Skeletal muscle cell (primary cell): ENCODE measurements at places on chromosomes 3 and 15.

GRCh38 chr3:57436195-57436761, 107.9 kb downstream of the DNAH12 start:
- no peak for DNase-seq

DNA sequence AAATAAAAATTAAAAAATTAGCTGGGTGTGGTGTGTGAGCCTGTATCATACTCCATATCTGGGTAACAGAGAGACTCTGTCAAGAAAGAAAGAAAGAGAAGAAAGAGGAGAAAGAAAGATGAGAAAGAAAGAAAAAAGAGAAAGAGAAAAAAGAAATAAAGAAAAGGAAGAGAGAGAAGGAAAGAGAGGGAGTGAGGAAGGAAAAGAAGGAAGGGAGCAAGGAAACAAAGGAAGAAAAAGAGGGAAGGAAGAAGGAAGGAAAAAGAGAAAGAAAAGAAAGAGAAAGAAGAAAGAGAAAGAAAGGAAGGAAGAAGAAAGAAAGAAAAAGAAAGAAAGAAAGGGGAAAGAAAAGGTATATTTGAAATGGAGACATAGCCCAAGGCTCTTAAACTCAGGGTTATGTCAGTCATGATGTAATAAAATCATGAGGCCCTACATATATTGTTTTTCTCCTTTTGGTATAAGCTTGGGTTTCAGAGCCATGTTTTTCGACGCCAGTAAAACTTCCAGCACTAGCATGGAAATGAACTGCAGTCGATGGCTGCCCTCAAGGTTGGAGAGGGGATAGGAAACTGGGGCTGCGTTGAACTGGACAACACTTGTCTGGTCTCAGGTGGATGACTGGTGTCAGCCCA, 38.0 kb upstream of the RFTN1 start:
- DNase-seq: no peak

GRCh38 chr3:68924897-68925296, 7.5 kb downstream of the TAFA4 start:
- no peak for DNase-seq

- DNase-seq: no peak
These were observed 79.7 kb downstream of the LRRFIP2 start for GRCh38 chr3:37094636-37095035.

GRCh38 chr15:84552896-84553295, 47.9 kb upstream of the ZSCAN2 start:
- no peak for DNase-seq

DNA sequence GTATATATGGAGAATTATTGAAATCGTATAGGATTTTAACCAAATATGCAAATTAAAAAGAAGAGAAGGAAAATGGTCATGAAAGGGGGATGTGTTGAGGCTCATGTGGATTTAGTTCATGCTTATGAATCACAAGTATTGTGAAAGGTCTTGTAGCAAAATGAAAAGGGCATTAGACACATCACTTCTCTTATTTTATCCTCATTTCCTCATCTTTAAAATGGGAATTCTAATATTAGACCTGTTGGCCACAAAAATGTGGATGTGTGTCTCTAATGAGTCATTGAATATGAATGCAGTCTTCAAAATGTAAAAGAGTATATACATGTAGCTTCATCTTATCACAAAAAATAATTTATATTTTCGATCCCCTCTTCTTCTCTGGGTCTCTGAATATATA, 14.9 kb upstream of the ALCAM start:
- DNase-seq: no peak

GRCh38 chr3:141941093-141941492, 64.7 kb downstream of the ATP1B3 start:
- no peak for DNase-seq

DNA sequence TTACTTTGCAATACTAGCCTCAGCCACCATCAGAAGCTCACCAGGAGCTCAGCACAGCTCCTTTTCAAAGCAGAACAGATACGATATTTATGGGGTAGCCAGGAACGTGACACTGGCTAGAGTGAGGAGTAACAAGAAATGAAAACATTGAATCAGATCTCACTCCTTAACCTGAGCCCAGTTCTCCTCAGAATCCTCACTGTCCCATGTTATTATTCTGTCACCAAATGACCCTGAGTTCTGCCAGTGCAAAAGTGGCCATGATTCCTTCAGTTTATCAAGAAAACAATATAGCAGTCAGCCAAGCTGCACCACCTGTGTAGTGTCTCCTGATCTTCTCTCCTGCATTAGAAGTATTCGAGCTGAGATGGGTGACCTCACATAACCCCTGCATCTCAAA, 956.7 kb downstream of the TUSC7 start:
- DNase-seq: no peak
